ENCODE measurements at places on chromosomes 13 and 19.

- no peak for DNase-seq
These were observed 12.8 kb upstream of the TMEM86B start for GRCh38 chr19:55241143-55241934.

- no peak for DNase-seq
These were observed 907 bp downstream of the ZNF569 start for GRCh38 chr19:37466277-37466797.

- DNase-seq: no peak
These were observed at the start of gene TEAD2 for GRCh38 chr19:49362048-49362928. Gene TEAD2 (minus strand): TSS chr19:49362416. CDS start chr19:49360075, 2,341 bp downstream.

- DNase-seq: no peak
These were observed 83.2 kb upstream of the MCF2L start for GRCh38 chr13:112885782-112886268.

DNA sequence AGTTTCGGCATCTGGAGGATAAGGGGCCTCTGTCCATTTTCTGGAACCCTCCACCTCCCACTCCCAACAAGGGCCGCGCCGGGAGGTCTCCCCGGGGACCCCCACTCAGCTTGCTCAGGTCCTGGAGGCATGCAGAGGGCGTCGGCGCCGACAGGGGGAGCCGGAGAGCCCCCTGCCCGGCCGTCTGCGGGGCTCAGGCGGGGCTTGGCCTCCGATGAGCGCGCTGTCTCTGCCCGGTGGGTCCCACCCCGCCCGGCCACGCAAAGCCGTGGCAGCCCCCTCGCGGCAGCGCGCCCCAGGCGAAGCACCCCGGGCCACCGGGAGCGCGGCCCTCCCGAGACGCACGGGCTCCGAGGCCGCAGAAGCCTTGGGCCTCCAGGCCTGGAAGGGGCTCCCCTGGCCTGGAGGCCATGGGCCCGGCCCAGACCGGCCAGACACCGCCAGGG lies 149.7 kb upstream of the ZNF536 start:
- no peak for DNase-seq

DNA sequence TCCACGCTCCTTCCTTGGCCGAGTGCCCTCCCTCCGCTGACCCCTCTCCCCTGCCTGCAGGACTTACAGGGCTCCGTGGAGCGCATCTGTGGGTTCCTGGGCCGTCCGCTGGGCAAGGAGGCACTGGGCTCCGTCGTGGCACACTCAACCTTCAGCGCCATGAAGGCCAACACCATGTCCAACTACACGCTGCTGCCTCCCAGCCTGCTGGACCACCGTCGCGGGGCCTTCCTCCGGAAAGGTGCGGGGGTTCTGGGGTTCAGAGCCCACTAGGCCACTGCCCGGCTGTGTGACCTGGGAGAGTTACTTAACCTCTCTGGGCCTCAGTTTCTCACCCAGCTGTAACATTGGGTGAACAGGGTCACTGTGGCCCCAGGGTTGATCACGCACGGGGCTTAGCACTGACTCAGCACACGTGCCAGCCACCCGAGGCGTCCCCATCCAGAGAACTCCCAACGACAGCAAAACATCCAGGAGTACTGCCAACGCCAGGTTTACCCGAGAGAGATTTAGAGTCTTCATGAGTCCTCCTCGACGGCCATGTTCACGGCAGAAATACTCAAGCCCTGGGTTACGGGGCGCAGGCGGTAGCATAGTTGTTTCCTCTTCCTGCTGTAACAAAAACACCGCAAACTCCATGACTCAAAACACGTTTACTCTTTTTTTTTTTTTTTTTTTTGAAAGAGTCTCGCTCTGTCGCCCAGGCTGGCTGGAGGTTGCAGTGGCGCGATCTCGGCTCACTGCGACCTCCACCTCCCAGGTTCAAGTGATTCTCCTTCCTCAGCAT lies 9.7 kb upstream of the SPACA4 start:
- no peak for DNase-seq

- DNase-seq: no peak
These were observed 61.7 kb downstream of the COLGALT1 start for GRCh38 chr19:17616961-17617806.

- DNase-seq: no peak
These were observed 28.2 kb downstream of the GPC6 start for GRCh38 chr13:93254775-93255174.

GRCh38 chr19:29450306-29450705 lies 75.5 kb upstream of the VSTM2B start:
- no peak for DNase-seq

DNA sequence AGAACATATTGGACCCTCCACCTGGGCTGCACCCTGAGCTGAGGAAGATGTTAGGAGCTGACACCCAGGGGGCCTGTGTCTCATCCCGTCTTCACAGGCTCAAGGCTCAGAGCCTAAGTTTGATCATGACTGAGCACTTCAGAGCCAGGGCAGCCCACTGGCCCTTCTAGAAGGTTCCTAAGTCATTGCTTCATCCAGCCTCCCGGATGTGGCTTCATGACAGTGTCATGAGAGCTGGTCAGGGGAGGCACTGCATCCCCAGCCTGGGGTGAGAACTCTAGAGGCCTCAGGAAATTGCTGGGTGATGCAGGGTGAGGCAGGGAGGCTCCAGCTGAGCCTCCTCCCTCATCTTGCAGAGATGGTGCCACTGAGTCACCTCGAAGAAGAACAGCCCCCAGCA lies 24.9 kb upstream of the PIK3R2 start:
- no peak for DNase-seq

- no peak for DNase-seq
These were observed 81.7 kb upstream of the KLHL1 start for GRCh38 chr13:70189981-70190380.

GRCh38 chr13:85525411-85525810 lies 273.8 kb downstream of the SLITRK6 start:
- DNase-seq: no peak
